B cell (primary cell): ENCODE measurements at places on chromosomes 6 and 20.

DNA sequence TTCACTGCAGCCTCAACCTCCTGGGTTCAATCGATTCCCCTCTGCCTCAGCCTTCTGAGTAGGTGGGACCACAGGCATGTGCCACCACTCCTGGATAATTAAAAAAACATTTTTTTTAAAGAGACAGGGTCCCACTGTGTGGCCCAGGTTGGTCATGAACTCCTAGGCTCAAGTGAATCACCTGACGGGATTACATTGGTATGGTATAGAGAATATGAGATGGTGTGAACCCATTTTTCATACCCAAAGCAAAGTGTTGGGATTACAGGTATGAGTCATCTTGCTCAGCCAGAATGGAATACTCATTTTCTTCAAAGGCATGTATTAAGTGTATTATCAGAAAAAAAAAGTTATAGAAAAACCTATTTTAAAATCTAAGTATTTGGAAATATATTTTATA lies 114.2 kb downstream of the AHI1 start:
- no peak for DNase-seq

DNA sequence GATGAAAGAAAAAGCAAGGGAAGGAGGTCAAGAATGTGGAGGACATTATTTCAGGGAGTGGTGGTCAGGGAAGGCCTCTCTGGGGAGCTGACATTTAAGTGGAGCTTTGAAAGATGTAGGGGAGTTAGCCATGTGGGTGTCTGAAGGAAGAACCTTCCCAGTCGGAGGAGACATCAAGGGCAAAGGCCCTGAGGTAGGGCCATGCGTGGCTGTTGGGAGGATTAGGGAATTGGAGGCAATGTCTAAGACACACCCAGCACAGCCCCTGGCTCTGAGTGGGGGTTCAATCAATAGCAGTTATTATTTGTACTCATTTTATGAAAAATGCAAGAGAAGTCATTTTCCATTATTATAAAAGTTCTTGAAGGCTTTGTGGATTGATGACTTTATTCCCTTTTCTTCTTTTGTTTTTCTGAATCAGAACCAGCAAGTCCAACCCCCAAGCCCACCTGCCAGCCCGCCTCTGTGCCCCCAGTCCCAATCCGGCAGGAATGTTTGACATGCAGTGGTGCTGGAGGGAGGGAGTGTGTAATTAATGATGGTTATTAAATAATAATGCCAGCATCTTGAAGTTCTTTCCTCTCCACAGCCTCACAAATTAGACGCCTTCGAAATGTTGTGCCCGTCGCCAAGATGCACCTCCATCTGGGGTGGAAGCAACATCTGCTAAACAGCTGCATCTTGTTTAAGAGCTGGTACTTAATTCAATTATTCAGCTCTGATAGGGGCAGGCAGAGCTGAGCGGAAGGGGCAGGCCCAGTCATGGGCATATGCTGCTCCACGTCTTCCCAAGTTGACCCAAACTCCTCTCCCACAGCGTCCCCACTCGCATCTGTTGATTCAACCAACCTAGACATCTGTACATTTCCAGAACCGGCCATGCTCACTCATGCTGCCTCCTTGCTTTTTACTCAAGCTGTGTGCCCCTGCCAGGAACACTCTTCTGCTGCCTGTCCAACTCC lies 81.3 kb upstream of the SIRPA start:
- no peak for DNase-seq

DNA sequence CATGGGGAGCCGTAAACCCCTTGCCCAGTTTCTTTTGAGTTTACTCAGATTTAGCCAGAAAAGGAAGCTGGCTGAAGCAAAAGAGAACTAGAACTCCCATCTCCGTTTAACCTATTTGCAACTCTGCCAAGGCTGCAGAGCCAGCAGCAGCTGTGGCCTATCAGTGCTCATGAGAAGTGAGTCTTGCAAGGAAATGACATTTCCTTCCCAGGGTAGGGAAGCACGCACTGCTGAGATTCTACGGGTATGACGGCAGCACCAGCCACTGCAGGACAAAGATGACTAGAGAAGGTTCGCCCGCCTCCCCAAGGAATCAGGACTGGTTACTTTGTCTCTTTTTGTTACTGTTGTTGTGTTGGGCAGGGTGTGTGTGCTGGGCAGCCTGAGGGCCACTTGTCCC lies 47.6 kb downstream of the PPP1R3G start:
- DNase-seq, result peak; percentile 82

GRCh38 chr6:7505189-7505699 lies 36.2 kb upstream of the DSP start:
- DNase-seq, result no peak

DNA sequence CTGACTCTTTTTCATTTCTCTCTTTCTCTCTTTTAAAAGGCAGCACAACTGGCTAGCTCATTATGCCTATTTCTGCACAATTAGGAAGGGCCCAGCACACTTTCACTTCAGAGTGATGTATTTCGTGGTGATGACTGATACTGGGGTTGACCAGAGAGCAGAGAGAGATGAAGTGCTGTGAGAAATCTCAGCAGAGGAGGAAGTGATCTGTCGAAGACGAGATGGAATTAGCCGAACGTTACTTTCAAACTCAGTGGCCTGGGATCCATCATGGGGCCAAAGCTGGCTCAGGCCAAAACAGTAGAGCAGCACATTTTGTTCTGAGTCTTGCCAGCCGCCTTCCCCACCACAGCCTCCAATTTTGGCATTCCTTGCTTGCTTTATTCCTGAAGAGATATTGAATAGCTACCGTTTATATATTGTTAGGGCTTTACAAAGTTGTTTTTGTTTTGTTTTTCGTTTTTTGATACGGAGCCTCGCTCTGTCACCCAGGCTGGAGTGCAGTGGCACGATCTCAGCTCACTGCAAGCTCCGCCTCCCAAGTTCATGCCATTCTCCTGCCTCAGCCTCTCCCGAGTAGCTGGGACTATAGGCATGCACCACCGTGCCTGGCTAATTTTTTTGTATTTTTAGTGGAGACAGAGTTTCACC lies 213.2 kb upstream of the ECI2 start:
- DNase-seq, result no peak

GRCh38 chr6:146931214-146931613 lies 273.0 kb upstream of the STXBP5 start:
- no peak for DNase-seq

DNA sequence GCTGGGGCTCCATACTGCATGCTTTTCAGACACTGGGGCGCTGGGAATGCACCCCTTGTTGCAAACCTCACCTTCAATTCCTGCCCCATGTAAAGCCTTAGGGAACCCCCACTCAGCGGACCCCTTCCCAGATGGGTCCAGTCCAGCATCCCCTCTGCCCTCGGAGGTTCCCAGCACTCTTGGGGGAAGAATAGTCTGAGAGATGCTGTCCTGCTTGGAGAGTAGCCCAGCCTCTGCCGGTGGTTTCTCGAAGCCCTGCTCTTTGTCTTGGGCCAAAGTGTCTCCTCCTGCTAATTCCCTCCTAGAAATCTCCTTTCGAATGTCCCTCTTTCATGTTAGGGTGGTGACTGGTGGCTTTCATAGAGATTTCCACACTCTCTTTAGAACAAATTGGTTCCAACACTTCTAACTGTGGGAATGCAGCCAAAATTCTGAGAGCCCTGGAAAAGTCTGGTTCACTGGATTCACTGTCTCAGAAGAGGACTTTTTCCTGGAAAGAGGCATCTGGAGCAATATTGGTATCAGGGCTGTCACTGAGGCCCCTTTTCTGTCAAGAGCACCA lies 24.9 kb upstream of the SULF2 start:
- no peak for DNase-seq

DNA sequence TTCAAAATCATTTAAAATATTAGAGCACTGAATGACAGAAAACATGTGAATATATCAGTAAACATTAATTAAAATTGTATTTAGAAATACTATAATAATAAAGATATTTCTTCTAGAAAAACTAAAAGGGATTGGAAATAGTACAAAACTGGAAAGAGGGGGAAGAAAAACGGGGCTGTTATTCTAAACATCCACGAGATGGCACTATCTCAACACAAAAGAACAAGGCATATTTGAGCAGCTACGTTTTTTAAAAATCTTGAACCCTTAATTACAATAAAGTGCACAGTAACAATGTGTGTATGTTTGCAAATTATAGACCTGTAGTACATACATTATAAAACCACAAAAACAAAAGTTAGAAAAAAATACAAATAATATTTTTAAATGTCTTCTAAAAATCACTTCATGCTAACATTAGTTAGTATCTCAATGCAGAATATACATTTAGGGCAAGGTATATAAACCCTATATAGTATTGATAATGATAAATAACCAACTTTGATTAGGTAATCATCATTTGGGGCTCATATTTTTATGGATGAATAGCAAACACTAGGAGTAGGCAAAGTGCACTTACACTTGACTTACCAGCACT lies 42.5 kb upstream of the PNISR start:
- peak; percentile 48 for DNase-seq

DNA sequence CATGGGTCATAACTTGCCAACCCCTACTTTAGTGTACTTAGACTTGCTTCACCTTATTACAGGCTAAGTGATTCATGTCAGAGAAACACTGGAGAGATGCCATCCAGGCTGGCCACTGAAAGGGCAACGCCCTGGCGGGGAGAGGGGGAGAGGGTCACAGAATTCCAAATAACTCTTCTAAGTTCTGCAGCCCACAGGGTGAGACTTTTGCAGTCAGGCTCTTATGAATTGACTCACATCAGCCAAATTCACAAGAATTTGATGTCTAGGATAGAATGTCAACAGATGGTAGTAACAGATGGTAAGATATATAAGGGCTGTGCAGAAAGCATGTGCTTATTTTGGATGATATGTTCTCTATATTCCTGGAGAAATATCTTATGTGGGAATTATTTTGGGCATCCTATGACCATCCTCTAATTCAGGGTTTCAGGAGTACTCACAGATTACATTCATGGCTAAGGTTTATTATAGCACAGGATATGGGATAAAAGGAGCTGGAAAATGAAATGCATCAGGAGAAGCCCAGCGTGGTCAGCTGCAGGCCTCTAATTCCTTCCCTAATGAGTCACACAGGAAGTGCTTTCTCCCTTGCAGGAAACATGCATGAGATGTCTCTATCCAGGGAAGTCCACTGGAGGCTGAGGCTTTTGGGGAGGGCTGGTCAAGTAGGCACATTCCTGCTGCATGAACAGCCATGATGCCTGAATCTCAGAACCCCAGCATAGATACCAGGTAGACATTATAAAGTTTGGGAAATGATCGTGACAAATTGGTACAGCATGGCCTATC lies 58.7 kb upstream of the RIN2 start:
- no peak for DNase-seq

- DNase-seq, result no peak
These were observed 34.5 kb downstream of the APCDD1L start for GRCh38 chr20:58480551-58481336.

DNA sequence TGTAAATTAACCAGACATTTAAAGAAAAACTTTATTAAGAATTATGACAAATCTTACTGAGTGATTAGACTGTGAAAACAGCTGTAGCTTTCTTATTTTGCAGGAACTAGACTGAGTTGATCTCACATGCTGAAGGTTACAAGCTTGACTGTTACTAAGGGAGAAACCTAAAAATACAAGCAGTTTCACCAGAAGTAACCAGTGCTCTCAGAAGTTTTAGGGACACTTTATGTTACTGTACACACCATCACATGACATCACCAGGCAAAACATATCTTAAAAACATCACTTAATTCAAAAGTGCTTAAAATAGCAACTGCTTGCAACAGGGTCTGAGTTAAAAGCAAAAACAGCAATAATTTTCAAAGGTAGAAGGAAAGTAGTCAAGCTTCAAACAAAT lies 5.4 kb downstream of the FBXO30 start:
- no peak for DNase-seq
